ENCODE measurements at places on chromosomes 16 and 17.
A peak's percentile ranks its signal among the peaks of the same experiment; 100 is the strongest.

GRCh38 chr17:63966646-63967264, 6.0 kb downstream of the SCN4A start:
- DNase-seq: no peak

DNA sequence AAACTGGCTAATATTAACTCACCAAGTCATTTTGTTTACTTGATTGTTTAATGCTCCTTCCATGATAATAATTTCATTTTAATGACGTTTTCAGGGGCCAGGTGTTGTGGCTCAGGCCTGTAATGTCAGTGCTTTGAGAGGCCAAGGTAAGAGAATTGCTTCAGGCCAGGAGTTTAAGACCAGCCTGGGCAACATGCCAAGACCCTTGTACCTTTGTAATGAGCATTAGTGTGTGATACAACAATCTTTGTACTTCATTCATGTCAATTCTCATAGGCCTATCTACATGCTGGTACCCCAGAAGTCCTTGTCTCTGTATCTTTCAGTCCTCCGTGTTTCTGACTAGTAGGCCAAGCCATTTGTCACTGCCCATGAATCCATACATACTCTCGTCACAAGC, 296.9 kb downstream of the ZFHX3 start:
- no peak for DNase-seq

DNA sequence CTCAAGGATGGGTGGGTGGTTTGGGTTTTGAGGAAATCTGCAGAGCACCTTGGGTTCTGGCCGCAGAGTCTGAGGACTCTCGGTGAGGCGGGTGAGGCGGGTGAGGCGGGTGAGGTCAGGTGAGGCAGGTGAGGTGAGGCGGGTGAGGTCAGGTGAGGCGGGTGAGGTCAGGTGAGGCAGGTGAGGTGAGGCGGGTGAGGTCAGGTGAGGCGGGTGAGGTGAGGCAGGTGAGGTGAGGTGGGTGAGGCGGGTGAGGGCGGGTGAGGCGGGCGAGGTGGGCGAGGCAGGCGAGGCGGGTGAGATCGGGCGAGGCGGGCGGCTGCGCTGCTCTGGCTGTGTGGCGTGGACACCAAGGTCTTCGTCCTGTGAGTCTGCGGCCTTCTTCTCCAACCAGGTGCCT, 24.1 kb upstream of the RPL13 start:
- no peak for DNase-seq

DNA sequence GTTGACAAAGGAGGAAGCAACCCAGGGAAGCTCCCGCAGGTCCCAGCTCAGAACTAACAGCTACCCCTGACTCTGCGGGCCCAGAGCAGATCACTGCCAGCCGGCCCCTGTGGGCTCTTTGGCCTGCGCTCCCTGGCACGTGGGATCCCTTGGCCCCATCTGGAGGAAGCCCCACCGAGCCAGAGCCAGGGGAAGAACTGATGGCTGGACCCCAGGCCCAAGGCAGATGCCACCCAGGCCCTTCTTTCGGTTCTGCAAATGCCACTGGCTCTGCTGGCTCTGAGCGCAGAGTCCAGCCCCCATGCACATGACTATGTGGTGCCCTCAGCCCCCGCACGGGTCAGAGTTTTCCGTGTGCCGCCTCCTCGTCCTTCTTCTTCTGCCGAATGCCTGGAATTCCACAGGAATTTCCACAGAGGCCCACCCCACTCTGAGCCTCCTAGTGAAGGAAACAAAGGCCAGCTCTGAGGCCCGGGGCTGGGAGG, 35.8 kb upstream of the SNN start:
- peak; percentile 54 for DNase-seq

- DNase-seq: no peak
These were observed 32.1 kb upstream of the JPT2 start for GRCh38 chr16:1645914-1646525.

GRCh38 chr16:82011199-82011641, at the start of gene SDR42E1:
SDR42E1 (minus strand) TSS chr16:82011470; CDS start chr16:82000858, 10,612 bp downstream.
- no peak for DNase-seq

All from SK-MEL-5 (cell line).